Pulmonary artery endothelial cell (primary cell): ENCODE measurements at places on chromosomes 1 and 21. TPM values are rescaled to one million over a fixed set of nuclear protein-coding genes. Genes with fewer than 3 reads are reported as not detected.

DNA sequence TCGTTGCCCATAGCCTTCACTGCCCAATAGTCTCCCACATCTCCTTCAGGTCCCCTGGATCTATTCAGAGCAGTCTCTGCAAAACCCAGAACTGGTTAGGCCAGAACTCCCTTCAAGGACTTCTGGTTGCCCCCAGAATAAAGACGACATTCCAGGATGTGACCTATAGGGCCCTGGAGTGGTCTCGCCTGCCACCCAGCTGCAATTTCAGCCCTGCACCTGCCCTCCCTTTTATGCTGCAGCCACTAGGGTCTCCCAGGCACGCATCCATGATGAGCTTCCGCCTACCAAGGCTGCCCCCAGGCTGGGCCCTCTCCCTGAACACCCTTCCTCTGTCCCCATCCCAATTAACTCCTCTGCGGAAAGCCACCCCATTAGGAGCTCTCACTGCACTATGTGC is 7.2 kb upstream of the TSPEAR start:
- no peak for DNase-seq

DNA sequence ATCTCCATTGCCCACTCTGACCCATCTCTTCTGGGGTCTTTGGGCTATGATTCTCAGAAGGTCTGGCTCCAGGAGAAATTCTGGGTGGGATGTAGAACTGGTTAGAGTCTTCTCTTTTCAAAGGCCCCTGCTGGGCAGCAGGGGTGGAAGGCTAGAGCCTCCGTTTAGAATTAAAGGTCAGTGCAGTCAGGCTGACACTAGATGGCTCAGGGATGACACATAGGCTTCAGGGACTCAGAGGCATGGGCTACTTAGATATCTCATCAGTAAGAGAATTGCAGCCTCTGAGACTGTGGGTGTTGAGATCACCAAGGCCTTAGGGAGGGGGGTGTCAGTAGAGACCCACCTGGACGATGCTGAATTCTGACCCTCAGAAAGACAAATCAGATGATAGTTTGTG is 12.6 kb upstream of the PPM1J start:
- DNase-seq: no peak

GRCh38 chr1:27886744-27887143 is 14.4 kb downstream of the THEMIS2 start:
- DNase-seq: no peak

Gene FCRL6
- total RNA-seq: 0.07 TPM in 1 of 2 replicates, not detected in the other
